ENCODE measurements at places on chromosomes 3 and 15.
A peak's percentile ranks its signal among the peaks of the same experiment; 100 is the strongest.

GRCh38 chr3:41329881-41330280 lies 130.6 kb downstream of the CTNNB1 start:
- H3K27ac ChIP-seq = no peak overlapping the region
- DNase-seq = no peak
- no peaks in the 10 kb centered on the region for H3K36me3 ChIP-seq

GRCh38 chr3:17355591-17355990 lies 386.8 kb downstream of the TBC1D5 start:
- H3K4me3 ChIP-seq = no peak overlapping the region
- H3K36me3 ChIP-seq = no peaks in the 10 kb centered on the region
- no peaks in the 10 kb centered on the region for H3K27me3 ChIP-seq
- DNase-seq = no peak

DNA sequence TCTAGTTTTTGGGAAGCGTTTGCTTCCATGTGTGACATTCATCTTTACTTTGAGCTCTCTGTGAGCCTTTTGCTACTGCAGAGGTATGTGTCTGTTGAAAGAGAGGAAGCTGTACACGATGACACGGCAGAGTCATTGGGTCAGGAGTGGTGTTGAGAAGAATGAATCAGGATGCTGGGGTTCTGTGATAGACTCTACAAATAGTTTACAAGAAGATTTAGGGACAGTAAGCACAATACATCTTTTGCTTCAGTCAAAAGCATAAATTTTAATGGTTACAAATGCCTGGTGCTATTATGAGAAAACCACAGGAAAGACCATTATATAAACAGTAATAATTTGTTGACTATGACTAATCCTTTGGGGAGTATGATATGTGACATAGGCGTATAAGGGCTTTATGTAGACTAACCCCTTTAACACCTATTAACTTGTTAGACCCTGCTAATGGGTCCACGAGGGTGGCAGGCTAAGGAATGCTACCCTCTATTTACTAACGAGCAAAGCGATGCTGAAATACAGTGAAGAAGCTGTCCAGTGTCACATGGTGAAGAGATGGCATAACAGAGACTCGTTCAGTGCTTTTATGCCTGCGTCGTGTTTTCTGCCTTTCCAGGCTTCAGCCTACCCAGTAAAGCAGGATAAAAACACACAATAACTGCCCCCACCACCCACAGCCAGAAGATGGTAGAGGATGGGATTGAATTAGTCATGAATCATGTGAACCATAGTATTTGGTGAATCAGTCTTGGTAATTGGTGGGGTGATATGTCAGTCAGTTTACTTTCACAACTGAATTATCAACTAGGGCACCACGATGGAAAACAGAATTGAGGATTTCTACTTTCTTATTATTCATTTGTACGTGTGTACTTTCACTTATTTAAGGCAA lies 118.8 kb downstream of the LPP start:
- H3K27ac ChIP-seq = no peak overlapping the region
- H3K4me3 ChIP-seq = no peak overlapping the region
- H3K36me3 ChIP-seq = no peaks in the 10 kb centered on the region
- DNase-seq = no peak
- H3K4me1 ChIP-seq = no peaks in the 10 kb centered on the region

GRCh38 chr3:52358362-52358940 lies 42.3 kb downstream of the DNAH1 start:
- peaks cover 8% of the 10 kb centered on the region for H3K36me3 ChIP-seq
- no peak overlapping the region for H3K27ac ChIP-seq
- H3K4me3 ChIP-seq = no peak overlapping the region

DNA sequence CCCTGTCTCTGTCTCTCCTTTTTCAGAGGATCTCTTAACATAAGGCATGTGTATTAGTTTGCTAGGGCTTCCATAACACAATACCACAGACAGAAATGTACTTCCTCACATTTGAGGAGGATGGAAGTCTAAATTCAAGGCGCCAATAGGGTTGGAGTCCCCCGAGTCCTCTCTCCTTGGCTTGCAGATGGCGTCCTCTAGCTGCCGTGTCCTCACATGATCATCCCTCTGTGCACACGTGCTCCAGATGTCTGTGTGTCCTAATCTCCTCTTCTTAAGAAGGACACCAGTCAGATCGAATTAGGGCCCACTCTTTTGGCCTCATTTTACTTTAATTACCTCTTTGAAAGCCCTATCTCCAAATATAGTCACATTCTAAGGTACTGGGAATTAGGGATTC lies 23.0 kb upstream of the BFSP2 start:
- H3K4me1 ChIP-seq = no peaks in the 10 kb centered on the region
- no peaks in the 10 kb centered on the region for H3K27me3 ChIP-seq
- no peak overlapping the region for H3K4me3 ChIP-seq
- H3K36me3 ChIP-seq = no peaks in the 10 kb centered on the region

- no peaks in the 10 kb centered on the region for H3K36me3 ChIP-seq
- H3K4me1 ChIP-seq = peaks cover 13% of the 10 kb centered on the region
- DNase-seq = no peak
Measured at GRCh38 chr3:57783186-57784088, 27.3 kb downstream of the SLMAP start.

DNA sequence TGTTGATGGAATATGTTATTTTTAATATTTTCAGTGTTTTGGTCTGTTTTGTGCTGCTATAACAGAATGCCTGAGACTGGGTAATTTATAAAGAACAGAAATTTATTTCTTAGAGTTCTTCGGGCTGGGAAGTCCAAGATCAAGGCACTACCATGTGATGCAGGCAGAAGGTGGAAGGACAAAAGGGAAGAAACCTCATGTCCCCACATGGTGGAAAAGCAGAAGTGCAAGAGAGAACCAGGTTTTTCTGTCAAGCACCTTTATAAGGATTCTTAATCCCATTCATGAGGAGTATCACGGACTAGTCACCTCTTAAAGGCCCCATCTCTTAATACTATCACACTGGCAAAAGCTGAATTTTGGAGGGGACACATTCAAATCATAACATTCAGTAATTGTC lies 57.9 kb upstream of the EPHB3 start:
- H3K4me1 ChIP-seq = no peaks in the 10 kb centered on the region
- H3K27ac ChIP-seq = no peak overlapping the region
- H3K4me3 ChIP-seq = no peak overlapping the region
- no peak for DNase-seq

DNA sequence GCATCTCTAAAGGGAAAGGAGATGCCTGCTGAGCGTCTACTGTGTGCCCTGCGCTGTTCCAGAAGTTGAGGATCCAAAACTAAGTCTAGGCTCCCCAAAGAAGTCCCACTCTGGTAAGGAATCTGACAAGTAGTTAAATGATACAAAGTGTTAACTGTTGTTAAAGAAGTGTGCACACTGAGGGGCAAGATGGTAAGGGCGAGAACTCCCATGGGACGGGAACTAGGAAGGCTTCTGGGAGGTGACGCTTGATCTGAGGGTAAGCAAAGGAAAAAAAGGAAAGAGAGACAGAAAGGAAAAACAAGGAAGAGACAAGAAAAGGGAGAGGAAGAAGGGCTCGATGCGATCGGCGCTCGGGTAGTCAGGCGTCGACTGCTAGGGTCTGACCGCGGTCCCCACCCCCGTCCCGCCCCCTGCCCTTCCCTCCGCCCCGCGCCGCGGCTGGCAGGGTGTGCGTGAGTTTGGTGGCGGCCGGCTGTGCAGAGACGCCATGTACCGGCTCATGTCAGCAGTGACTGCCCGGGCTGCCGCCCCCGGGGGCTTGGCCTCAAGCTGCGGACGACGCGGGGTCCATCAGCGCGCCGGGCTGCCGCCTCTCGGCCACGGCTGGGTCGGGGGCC lies at the start of gene LACTB:
TSS of gene LACTB (plus strand) at position 480 of the 620 bp plus-strand sequence. CDS start at position 491, 11 bp downstream.
- peak; percentile 84 for DNase-seq
- peak within 1 kb of the TSS; percentile 71 for H3K4me3 ChIP-seq
- peak within 1 kb of the TSS; percentile 61 for H3K27ac ChIP-seq
- no peaks in the 10 kb centered on the region for H3K36me3 ChIP-seq
- H3K27me3 ChIP-seq = no peaks in the 10 kb centered on the region
